T-helper 2 cell treated with Interferon-gamma antibody and Interleukin-4, amounts not matched to agents 5 μg/mL and 100 μg/mL, for 36 hours (primary cell): ENCODE measurements at places on chromosomes 7 and 10.

GRCh38 chr7:33692956-33693355 is 212.4 kb upstream of the BMPER start:
- no peaks in the 10 kb centered on the region for H3K4me1 ChIP-seq
- no peak for DNase-seq
- H3K27ac ChIP-seq, result no peak overlapping the region
- no peaks in the 10 kb centered on the region for H3K27me3 ChIP-seq

DNA sequence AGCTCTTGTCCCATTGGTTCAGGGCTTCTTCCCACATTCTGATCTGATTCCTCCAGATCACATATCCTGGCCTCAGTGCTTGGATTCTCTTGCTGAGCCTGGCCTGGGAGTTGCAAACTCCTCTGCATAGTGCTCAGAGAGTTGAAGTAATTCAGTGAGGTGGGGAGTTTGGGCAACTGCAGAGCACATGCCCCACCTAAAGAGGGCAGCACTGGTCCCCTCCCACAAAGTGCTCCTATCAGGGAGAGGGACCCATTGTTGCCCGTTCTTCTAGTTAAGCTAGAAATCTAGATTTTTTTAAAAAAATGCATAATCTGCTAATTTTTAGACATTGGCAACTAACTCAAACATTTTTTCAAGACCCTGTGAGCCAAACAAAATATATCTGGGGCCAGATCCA is 45.1 kb downstream of the CHN2 start:
- H3K27me3 ChIP-seq, result peaks cover 34% of the 10 kb centered on the region
- DNase-seq, result no peak
- no peak overlapping the region for H3K27ac ChIP-seq
- H3K36me3 ChIP-seq, result no peaks in the 10 kb centered on the region
- no peak overlapping the region for H3K4me3 ChIP-seq

- no peak overlapping the region for H3K27ac ChIP-seq
- peaks cover 61% of the 10 kb centered on the region for H3K4me1 ChIP-seq
- no peak overlapping the region for H3K4me3 ChIP-seq
- DNase-seq, result no peak
- peaks cover 18% of the 10 kb centered on the region for H3K36me3 ChIP-seq
- peaks cover 5% of the 10 kb centered on the region for H3K27me3 ChIP-seq
Observed at GRCh38 chr10:43297534-43297933, 30.7 kb upstream of the RASGEF1A start.

DNA sequence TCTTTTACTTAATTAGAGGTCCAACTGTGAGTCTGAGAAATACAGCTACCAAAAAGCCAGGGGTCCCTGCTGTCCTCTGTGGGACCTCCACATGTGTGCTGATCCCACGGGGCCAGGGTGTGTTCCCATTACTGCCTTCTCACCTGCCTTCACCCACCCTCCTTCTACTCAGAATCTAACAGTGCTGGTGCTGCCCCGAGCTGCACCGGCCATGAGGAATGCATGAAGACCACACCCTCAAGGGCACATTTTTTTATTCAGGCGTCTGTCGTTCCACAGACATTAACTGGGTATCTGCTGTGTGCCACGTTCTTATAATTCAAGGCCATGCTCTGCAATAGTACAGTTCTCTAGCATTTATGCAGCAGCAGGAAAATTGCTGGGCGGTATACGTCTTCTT is 188.5 kb upstream of the PFKP start:
- H3K4me3 ChIP-seq, result no peak overlapping the region
- DNase-seq, result no peak
- H3K27me3 ChIP-seq, result peaks cover 8% of the 10 kb centered on the region
- H3K4me1 ChIP-seq, result no peaks in the 10 kb centered on the region
- H3K27ac ChIP-seq, result no peak overlapping the region
- no peaks in the 10 kb centered on the region for H3K36me3 ChIP-seq

DNA sequence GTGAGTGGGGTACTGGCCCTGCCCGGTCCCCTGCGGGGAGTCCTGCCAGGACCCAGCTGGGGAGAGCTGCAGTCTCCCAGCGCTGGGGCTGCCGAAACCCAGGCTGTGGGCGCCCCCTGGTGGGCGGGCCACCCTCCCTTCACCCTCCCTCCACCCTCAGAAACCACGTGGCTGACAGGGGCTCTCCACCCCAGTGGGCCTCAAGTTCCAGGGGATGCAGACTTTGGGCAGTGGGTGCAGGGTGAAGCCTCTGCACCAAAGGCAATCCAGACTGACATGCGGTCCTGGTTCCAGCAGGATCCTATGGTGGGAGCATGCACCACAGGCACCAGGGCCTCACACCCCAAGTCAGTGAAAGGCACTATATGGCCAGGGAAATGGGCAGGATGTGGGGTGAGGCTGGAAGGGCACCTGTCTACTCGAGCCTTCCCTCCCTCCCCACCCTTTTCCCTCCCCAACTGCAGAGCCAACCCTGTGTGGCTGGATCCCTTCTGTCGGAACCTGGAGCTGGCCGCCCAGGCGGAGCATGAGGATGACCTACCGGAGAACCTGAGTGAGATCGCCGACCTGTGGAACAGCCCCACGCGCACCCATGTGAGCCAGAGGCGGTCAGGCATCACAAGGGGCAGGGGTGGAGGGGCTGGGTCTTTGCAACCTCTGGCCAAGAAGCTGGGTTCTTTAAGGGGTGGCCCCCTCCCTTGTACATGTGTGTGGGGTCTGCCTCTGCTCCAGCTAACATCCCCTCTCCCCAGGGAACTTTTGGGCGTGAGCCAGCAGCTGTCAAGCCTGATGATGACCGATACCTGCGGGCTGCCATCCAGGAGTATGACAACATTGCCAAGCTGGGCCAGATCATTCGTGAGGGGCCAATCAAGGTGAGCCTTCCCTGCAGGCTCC is 38.8 kb downstream of the PSAP start:
- H3K27me3 ChIP-seq, result no peaks in the 10 kb centered on the region
- no peaks in the 10 kb centered on the region for H3K4me1 ChIP-seq
- peaks cover 3% of the 10 kb centered on the region for H3K36me3 ChIP-seq

DNA sequence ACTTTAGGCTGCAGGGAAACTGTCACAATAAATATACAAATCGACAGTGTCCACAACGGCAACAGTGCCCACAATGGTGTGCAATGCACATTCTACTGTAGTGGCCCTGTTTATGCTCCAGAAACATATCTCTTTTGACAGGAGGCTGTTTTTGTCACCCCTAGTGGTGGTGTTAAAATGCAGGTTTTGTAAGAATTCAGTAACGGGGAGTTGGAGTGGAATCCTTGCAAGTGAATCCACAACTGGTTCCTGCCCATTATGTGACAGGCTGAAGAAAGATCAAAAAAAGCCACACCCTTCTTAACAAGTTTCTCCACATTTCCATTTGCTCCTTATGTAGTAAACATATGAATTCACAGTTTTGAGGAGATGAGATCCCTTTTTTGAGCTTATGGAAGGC is 58.5 kb downstream of the BEND7 start:
- H3K27ac ChIP-seq, result no peak overlapping the region
- no peak for DNase-seq
- no peaks in the 10 kb centered on the region for H3K36me3 ChIP-seq
- H3K27me3 ChIP-seq, result no peaks in the 10 kb centered on the region
- H3K4me3 ChIP-seq, result no peak overlapping the region
- no peaks in the 10 kb centered on the region for H3K4me1 ChIP-seq

DNA sequence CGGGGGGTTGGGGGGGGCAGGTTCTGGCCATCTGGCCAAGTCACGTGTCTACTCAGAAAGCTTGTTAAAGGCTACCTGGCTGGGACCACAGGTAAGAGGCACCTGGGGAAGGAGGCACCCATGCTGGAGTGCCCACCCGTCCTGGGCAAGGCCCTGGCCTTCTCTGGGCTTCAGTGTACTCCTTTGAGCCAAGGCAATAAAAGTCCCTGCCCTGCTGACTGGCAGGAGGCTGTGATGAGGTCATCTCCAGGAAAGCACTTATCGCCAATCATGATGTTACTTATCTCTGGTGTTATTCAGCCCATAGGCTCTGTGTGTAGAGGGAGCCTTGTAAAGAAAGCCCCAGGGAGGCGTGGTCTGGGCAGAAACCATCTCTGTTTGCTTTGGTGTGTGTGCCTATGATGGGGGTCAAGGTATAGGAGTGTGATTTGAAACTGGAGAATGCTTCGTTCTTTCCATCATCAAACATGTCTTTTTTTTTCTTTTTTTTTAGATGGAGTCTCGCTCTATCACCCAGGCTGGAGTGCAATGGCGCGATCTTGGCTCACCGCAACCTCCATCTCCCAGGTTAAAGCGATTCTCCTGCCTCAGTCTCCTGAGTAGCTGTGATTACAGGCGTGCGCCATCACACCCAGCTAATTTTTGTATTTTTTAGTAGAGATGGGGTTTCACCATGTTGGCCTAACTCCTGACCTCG is 2.5 kb upstream of the CLDN4 start:
- H3K36me3 ChIP-seq, result no peaks in the 10 kb centered on the region
- H3K4me1 ChIP-seq, result peaks cover 22% of the 10 kb centered on the region
- H3K4me3 ChIP-seq, result no peak overlapping the region
- H3K27ac ChIP-seq, result no peak overlapping the region
- peaks cover 14% of the 10 kb centered on the region for H3K27me3 ChIP-seq

- H3K36me3 ChIP-seq, result no peaks in the 10 kb centered on the region
- no peaks in the 10 kb centered on the region for H3K27me3 ChIP-seq
- no peak overlapping the region for H3K4me3 ChIP-seq
Observed at GRCh38 chr10:93973748-93974445, 19.8 kb upstream of the PLCE1 start.

DNA sequence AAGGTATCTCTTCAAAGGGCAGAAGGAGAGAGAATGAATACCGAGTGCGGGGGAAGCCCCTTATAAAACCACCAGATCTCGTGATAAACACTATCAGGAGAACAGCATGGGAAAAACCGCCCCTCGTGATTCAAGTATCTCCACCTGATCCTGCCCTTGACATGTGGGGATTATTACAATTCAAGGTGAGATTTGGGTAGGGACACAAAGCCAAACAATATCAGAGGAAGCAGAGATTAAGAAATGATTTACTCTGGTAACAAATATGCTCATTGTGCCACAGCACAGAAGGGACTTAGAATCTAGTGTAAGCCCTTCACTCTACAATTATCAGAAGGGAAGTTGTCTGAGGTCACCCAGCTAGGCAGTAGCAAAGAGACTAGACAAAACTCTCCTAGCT is 40.1 kb upstream of the ZNRF2 start:
- peaks cover 3% of the 10 kb centered on the region for H3K4me1 ChIP-seq
- no peak for DNase-seq
- H3K27me3 ChIP-seq, result peaks cover 6% of the 10 kb centered on the region
- no peak overlapping the region for H3K27ac ChIP-seq

GRCh38 chr7:64638822-64639221 is 27.1 kb upstream of the ZNF107 start:
- no peaks in the 10 kb centered on the region for H3K4me1 ChIP-seq
- H3K27ac ChIP-seq, result no peak overlapping the region
- no peaks in the 10 kb centered on the region for H3K36me3 ChIP-seq
- no peak for DNase-seq
- H3K27me3 ChIP-seq, result no peaks in the 10 kb centered on the region

GRCh38 chr10:77685432-77685831 is 47.8 kb upstream of the KCNMA1 start:
- no peak overlapping the region for H3K27ac ChIP-seq
- no peaks in the 10 kb centered on the region for H3K4me1 ChIP-seq
- H3K4me3 ChIP-seq, result no peak overlapping the region
- no peak for DNase-seq
- H3K27me3 ChIP-seq, result peaks cover 4% of the 10 kb centered on the region

DNA sequence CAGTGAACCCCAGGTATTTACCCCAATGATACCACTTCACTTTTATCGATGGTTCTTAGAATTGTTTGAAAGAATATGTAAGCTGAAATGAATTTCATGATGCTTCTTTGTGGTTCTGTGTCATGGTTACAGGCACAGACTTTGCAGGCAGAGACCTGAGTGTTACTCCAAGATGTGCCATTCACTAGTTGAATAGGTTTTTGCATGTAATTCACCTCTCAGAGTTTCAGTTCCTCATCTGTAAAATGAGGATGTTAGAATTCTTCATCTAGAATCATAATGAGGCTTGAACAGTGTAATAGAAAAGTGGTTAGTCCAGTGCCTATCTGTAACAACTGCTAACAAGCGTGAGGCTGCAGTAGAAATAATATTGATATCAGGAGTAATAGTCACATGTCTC is 54.6 kb downstream of the VSTM2A start:
- no peaks in the 10 kb centered on the region for H3K4me1 ChIP-seq
- H3K36me3 ChIP-seq, result no peaks in the 10 kb centered on the region
- no peaks in the 10 kb centered on the region for H3K27me3 ChIP-seq
- no peak overlapping the region for H3K27ac ChIP-seq
- no peak overlapping the region for H3K4me3 ChIP-seq

GRCh38 chr10:102452672-102453340 is 1.5 kb upstream of the C10orf95 start:
- DNase-seq, result peak; percentile 80
- H3K27ac ChIP-seq, result peak overlapping the region; percentile 83
- peaks cover 22% of the 10 kb centered on the region for H3K4me1 ChIP-seq
- peak overlapping the region; percentile 81 for H3K4me3 ChIP-seq
- no peaks in the 10 kb centered on the region for H3K27me3 ChIP-seq

- H3K27ac ChIP-seq, result no peak overlapping the region
- H3K4me1 ChIP-seq, result peaks cover 9% of the 10 kb centered on the region
- H3K4me3 ChIP-seq, result no peak overlapping the region
- DNase-seq, result peak; percentile 70
Observed at GRCh38 chr7:130363026-130363847, 17.1 kb upstream of the CPA1 start.

DNA sequence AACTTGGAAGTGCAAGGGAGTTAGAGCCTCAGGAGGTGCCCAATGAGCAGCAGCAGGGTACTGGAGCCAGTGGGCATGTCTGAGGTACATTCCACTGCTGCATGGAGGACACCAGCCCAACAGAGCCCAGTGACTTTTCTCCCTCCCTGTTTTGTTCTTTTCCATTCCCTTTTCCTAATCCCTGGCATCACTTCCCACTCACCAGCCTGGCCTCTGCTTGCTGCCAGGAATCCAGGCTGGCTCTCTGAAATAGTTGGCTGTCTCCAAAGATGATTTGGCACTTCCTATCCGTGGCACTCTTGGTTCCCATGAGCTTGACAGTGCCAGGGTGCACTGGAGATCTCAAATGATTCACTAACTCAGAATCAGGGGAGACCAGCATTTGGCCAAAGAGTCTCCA is 97.7 kb upstream of the ZPBP start:
- DNase-seq, result no peak
- no peak overlapping the region for H3K27ac ChIP-seq
- no peak overlapping the region for H3K4me3 ChIP-seq

GRCh38 chr7:121102619-121103018 is 114.1 kb downstream of the CPED1 start:
- H3K4me3 ChIP-seq, result no peak overlapping the region
- peaks cover 24% of the 10 kb centered on the region for H3K27me3 ChIP-seq
- H3K36me3 ChIP-seq, result no peaks in the 10 kb centered on the region
- H3K27ac ChIP-seq, result no peak overlapping the region
